Stimulated activated CD8-positive, alpha-beta memory T cell treated with anti-CD3 and anti-CD28 coated beads, Interleukin-2, amount 100 ng/mL, for 1 hour (primary cell): ENCODE measurements at places on chromosomes 4 and X.

- no peak for DNase-seq
These were observed 157.7 kb downstream of the AFAP1 start for GRCh38 chr4:7781993-7782392.

- no peak for DNase-seq
These were observed 115.9 kb downstream of the GPAT3 start for GRCh38 chr4:83651846-83652245.

DNA sequence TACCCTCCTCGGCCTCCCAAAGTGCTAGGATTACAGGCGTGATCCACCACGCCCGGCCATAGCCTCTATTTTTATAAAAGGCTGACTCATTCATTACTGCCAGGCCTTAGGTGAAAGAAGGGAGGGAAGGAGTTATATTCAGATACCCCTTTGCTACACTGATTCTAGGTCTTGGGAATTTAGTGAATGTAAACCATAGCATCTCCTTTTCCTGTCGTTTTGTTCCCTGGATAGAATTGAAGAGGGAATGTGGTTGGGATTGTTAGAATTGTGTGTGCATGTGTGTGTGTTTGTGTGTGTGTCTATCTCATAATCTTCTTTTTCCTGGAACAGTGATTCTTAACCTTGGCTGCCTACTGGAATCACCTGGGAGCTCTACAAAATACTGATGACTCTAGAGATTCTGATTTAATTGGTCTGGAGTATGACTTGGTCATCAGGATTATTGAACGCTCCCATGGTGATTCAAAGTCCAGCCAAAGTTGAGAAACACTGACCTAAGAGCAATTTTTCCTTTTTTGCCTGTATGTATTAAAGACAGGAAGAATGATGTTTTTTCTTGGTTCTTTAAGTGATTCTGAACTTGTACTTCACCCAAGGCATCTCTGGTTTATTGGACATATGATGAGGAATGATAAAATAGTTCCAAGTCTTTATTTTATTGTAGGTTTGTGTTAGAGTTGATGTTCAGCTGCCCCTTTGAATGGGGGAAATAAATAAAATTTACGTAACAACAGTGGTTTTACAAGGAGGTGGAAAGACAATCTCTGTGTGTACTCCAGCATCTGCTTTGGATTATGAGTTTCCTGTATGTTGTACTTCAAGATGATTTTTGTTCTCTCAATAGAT, 37.0 kb downstream of the NAP1L5 start:
- DNase-seq: no peak

DNA sequence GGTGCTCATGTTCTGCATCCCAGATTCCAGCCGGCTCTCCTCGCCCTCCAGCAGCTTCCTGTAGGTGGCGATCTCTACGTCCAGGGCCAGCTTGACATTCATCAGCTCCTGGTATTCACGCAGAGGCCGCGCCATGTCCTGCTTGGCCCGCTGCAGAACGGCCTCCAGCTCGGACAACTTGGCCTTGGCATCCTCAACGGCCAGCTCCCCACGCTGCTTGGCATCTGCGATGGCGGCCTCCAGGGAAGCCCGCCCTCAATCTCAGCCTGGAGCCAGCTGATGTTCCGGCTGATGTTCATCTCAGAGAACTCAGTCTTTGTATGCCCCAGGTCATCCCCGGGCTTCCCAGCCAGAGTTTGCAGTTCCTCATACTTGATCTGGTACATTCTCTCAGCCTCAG, 431.8 kb upstream of the DIPK2B start:
- DNase-seq: no peak

GRCh38 chrX:14817571-14817970, 55.3 kb downstream of the FANCB start:
- DNase-seq: no peak

DNA sequence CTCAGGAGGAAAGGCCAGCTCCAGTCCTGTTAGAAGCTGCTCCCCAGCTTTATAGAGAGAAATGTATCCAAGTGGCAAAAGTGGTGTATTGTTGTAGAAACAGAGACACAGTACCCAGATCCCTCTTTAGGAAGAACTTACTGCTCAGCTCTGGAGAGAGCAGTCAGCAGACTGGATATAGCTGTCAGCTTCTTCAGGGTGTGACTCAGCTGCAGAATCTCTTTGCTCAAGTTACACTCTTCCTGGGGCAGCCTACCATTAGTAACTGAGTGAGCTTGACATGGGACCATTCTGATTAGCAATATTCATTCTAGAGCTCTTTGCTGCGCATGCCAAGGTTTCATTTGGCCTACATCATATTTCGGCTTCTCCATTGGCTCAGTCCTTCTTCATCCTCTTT, 40.5 kb downstream of the ATP1B4 start:
- DNase-seq: no peak

- no peak for DNase-seq
These were observed 13.7 kb downstream of the MSX1 start for GRCh38 chr4:4873203-4873602.
